Esophagus mucosa (tissue), 1 donor: ENCODE measurements at places on chromosomes 6 and 20. TPM values are rescaled to one million over a fixed set of nuclear protein-coding genes. Genes with fewer than 3 reads are reported as not detected.

DNA sequence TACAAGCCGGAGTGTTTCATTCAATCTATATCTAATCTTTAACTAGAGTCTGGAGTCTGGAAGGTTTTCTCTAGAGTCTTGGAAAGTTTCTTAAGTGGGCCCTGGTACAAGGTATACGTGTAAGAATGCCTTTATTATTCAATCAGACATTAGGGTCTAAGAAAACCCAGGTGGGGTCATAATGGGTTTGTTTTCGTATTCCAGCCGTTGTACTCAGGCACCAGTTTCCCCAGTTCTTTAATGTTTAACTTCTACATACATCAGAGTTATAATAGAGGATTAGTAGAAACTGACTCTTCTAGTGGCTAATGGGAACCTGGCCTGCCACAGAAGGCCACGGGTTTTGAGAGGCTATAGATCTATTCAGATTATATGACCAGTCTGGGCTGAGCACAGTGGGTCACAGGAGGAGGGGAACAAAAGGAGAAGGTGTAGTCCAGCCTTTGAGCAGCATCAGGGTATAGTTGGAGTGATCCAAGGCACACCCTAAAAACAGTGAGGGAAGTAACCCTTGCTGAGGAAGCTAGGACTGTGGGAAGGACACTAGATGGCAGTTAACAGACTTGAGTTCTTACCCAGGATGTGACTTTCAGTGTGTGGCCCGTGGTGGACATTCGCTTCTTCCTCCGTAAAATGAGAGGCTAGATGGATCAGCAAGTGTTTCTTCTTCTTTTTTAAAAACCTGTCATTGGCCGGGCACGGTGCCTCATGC, 15.5 kb downstream of the FAM83B start:
- peak; percentile 47 for ATAC-seq

DNA sequence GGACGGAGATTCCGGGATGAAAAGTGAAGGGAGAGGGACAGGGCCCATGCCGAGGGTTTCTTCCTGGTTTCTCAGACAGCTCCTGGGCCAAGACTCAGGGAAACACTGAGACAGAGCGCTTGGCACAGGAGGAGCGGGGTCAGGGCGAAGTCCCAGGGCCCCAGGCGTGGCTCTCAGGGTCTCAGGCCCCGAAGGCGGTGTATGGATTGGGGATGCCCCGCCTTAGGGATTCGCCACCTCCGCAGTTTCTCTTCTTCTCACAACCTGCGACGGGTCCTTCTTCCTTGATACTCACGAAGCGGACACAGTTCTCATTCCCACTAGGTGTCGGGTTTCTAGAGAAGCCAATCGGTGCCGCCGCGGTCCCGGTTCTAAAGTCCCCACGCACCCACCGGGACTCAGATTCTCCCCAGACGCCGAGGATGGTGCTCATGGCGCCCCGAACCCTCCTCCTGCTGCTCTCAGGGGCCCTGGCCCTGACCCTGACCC, 55.0 kb upstream of the HLA-A start:
- ATAC-seq, result peak; percentile 47

- no peak for ATAC-seq
Measured at GRCh38 chr6:132866762-132867449, 52.5 kb downstream of the RPS12 start.

Gene IER3
- total RNA-seq, result 74.3 TPM

Gene PTCRA
- total RNA-seq, result not detected

Gene SIRPD
- total RNA-seq, result not detected

GRCh38 chr6:170205126-170205525, 85.8 kb downstream of the DLL1 start:
- no peak for ATAC-seq

DNA sequence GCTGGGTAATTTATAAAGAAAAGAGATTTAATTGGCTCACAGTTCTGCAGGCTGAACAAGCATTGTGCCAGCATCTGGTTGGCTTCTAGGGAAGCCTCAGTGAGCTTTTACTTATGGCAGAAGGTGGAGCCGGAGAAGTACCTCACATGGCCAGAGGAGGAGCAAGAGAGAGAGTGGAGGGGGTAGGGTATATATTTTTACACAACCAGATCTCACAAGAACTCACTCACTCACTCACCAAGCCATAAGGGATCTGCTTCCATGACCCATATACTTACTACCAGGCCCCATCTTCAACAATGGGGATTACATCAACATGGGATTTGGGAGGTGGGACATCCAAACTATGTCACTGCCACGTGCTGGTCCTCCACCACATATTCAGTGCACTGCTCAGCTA, 152.6 kb upstream of the PRND start:
- no peak for ATAC-seq
